ENCODE measurements at places on chromosomes 7 and 10.

- DNase-seq = no peak
Observed at GRCh38 chr10:129517680-129518057, 50.6 kb downstream of the MGMT start.

GRCh38 chr10:102538811-102539210 is 35.0 kb downstream of the SUFU start:
- no peak for DNase-seq

DNA sequence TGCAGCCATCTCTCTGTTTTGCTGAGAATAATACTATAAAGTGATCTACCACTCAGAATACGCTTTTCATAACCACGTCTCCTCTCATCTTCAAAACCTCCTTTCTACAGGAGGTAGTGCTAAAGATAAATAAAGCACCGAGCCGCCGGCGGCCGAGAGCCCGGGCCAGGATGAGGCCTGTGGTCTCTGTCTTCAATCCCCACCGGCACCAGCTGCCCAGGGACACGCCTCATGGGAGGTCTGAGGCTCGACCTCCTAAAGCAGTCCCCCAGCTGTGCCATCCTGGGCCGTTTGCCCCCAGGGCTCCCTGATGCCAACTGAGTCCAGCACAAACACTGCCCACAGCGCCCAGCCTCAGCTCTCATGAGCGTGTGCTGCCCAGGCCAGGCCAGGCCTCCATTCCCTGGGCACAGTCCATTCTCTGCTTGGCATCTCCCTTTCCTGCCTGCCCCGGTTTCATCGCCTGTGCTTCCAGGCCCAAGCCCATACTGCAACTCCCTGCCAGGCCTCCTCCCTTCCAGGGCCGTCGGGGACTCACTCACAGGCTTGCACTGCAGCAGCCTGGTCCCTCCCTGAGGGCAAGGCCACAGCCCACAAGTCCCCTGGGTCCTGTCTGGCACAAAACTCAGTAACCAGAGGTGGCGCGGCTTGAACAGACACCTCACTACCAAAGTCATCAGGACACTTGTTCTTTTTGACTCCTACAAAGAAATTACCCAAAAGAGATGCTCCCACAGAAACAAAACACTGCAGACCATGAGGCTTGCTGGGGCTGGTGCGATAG is 2.5 kb downstream of the INTS1 start:
- DNase-seq = no peak

GRCh38 chr7:54995610-54996363 is 23.0 kb upstream of the EGFR start:
- no peak for DNase-seq
